ENCODE measurements at places on chromosomes 16 and 17.

DNA sequence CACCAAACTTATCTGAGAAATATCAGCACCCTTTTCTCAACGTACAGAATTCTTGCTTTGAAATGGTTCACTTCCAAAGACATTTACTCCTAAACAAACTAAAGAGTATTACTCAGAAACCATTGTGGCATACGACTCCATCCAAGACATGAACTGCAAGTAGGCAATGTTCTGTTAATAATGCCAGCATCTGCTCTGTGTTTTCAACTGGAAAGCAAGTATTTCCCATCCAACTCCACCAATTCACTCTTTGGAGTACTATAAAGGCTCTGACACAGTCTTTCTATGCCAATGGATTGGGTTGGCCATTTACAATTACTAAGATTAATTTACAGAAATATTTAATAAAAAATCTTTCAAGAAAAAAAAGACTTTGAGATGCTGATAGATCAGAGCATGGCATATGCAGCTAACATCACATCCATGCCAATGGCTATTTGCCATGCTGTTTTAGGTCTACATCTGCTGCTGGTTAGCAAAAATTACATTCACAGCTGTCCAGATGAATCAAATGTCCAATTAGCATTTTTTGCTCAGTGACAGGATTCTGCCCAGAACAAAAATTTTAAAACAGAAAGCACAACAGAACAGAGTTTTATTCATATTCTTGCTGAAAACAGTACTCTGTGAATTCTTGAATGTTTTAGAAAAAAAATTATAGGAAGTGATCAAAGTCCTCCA lies 65.9 kb upstream of the HLF start:
- DNase-seq, result no peak

GRCh38 chr16:66427871-66428681 lies 981 bp downstream of the BEAN1 start:
- DNase-seq, result no peak

DNA sequence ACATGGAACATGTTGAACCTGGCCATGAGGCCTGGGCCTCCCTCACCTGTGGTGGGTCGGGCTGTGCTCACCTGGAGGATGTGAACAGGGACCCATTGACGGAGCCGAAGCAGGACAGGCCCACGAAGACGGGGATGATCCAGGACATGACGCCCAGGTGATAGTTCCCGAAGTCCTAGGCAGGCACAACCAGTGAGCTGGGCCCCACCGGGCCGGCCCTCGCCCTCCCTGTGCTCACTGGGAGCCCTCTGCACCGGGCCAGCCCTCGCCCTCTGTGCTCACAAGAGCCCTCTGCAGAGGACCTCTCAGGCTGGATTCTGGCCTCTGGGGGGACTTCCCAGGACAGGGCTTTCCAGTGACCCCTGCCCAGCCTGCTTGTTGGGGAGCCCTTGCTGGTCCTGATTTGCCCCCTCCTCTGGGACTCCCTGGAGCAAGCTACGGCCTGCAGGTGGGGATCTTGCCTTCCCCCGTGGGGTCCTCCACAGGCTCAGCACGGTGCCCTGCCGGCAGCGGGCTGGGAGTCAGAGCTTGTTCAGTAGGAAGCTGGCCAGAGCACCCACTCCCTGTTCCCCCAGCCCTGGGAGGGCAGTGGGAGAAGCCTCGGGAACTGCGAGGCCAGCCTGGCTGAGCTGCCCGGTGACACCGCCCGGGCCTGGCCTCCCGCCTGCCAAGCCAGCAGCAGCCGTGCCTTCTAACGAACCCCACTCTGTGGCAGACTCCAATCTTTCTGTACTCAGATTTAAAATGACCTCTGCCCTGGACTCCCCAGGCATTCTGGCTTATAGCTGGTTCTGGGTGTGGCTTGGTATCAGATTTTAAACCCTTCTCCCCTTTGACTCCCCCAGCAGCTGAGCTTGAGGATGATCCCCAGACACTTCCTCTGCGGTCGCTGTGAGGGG lies 30.4 kb downstream of the SLC7A5 start:
- no peak for DNase-seq

DNA sequence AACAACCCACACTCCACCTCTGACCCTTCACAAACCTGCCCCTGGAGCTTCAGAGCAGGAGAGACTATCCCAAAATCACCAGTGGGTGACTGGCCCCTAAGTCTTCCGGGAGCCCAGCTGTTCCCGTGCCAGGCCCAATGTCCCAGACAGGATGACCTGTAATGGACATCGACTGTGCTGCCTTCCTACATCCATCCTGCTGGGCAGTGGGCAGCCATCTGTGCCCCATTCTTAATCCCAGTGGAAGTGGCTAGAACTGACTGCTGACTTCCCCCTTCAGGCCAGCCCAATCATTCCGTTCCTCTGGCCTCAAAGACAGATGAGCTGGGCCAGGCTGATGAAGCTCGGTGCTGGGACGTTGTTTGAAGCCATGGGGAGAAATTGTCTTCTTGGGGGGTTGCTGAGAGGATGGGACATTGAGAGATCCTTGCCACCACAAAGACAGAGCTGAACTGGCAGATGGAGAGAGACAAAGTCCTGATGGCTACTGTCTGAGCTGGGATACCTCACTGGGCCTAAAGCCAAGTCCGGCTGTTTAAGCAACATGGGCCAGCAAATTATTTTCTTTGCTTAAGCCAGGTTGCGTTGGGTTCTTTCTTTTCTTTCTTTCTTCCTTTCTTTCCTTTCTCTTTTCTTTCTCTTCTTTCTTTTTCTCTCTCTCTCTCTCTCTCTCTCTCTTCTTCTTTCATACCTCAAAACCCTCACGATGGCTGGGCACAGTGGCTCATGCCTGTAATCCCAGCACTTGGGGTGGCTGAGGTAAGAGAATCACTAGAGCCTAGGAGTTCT lies 17.9 kb upstream of the ALOX15B start:
- DNase-seq, result no peak

- no peak for DNase-seq
Measured at GRCh38 chr17:39608142-39608981, 642 bp upstream of the NEUROD2 start.

DNA sequence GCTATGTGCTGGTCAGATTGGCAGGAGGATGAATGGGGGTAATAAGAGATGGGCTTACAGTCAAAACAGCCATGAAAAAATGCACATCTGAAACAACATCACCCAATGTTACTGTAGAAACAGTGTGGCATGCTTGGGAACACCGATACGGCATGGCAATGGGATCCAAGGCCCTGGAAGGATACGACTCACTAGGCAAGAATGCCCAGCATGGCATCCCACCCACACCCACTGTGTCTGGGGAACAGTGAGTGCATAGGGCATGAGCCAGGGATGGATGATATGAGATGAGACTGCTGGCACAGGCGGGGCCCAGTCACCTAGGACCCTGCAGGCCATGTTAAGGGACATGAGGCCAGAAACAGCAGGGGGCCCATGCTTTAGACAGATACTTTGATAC lies 11.5 kb downstream of the TRIM25 start:
- DNase-seq, result no peak

GRCh38 chr16:31260136-31260931 lies 559 bp downstream of the ITGAM start:
- no peak for DNase-seq
